ENCODE measurements at places on chromosomes 12 and 14. TPM values are rescaled to one million over a fixed set of nuclear protein-coding genes. Genes with fewer than 3 reads are reported as not detected.
A peak's percentile ranks its signal among the peaks of the same experiment; 100 is the strongest.

DNA sequence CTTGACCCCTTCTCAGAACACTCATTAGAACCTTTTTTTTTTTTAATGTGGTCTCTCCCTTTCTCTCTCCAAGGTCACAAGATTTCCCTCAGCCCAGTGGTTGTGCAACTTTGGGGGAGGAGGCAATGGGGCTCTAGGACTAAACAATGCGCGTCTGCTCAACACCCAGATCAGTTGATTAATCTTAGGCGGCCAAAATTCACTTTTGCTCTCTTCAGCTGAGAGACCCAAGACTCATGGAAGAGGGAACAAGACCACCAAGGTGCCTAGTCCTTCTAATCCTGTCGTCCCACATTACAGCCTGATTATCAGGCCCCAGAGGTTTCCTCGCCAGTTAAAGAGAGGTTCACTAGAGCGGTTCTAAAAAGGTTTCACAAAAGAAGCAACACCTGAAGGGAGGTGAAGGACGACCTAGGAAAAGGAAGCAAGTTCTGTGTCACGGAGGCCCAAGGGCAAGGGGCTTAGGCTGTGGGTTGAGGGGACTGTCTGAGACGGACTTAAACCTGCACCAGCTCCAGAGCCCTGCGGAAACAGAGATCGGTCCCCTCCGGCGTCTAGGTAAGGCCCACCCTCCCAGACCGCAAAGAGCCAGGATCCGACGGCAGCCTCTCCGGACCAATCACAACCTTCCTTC is 824 bp upstream of the TARBP2 start:
- H3K4me3 ChIP-seq: peak overlapping the region; percentile 89
- peak overlapping the region; percentile 98 for H3K27ac ChIP-seq
- peak; percentile 31 for DNase-seq

DNA sequence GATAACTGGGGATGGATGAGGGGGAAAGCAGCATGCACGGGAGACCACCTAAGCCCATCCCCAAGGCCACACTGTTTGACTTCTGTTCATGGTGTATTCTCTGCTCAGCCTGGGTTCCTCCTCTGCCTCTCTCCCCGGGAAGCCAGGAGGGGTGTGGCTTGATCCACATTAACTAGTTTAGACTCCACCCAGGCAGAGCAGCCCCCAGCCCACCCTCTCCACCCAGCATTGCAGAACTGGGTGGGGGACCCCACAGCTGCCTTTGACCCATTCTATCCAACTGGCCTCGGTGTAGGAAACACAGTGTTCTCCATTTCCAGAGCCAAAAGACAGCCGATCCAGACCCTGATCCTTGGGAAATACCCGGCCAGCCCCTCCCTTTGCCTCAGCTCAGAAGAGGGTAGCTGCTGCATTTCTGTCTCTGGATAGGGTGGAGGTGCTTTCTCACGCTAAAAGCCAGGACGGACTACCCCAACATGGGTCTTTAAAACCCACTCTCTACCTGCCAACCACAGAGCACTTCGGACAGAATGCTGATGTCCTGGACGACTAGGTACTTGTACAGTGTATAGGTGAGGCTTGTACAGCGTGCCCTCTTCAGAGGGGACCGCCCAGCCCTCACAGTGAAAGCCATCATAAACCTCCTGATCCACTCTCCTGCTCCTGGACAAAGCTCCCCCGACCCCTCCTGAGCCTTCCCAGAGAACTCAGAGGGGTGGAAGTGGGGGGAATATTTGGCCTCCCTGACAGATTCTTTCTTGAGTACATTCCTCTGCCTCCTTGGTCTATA is 9.4 kb downstream of the SPRYD3 start:
- peaks cover 10% of the 10 kb centered on the region for H3K4me1 ChIP-seq
- no peak overlapping the region for H3K27ac ChIP-seq
- no peak for DNase-seq
- no peaks in the 10 kb centered on the region for H3K27me3 ChIP-seq
- peaks cover 33% of the 10 kb centered on the region for H3K36me3 ChIP-seq

DNA sequence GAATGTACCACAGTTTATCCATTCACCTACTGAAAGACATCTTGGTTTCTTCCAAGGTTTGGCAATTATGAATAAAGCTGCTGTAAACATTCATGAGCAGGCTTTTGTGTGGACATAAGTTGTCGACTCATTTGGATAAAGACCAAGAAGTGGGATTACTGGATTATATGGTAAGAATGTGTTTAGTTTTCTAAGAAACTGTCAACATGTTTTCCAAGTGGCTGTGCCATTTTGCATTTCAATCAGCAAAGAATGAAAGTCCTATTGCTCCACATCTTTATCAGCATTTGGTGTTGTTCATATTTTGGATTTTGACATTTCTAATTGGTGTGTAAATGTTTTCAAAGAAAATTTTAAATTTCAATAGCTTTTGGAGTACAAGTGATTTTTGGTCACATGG is 27.3 kb upstream of the KLRF1 start:
- peaks cover 22% of the 10 kb centered on the region for H3K27me3 ChIP-seq
- H3K36me3 ChIP-seq: no peaks in the 10 kb centered on the region
- no peak for DNase-seq
- peaks cover 30% of the 10 kb centered on the region for H3K4me1 ChIP-seq
- H3K4me3 ChIP-seq: no peak overlapping the region

DNA sequence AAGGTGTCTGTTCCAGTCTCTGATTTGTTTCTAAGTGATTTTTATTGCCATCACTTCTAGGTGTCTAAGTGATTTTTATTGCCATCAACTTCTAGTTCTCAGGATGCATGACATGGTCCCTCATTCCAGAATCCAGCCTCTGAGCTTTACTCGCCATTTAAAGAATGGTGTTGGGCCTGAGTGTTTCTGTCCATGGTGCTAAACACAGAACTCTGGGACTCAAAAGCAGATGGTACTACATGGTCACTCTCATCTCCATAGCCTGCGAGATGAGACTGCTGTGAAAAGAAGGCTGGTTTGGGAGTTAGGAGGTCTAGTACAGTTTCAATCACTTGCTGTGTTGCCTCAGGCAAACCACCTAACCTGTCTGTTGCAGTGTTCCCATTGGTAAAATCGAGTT is 276.6 kb downstream of the NRXN3 start:
- no peaks in the 10 kb centered on the region for H3K4me1 ChIP-seq
- no peak overlapping the region for H3K27ac ChIP-seq
- DNase-seq: no peak
- no peaks in the 10 kb centered on the region for H3K27me3 ChIP-seq
- no peaks in the 10 kb centered on the region for H3K36me3 ChIP-seq

GRCh38 chr14:70785556-70785955 is 23.8 kb downstream of the MAP3K9 start:
- H3K4me1 ChIP-seq: peaks cover 12% of the 10 kb centered on the region
- no peak for DNase-seq
- H3K27me3 ChIP-seq: no peaks in the 10 kb centered on the region
- no peaks in the 10 kb centered on the region for H3K36me3 ChIP-seq
- no peak overlapping the region for H3K4me3 ChIP-seq

- no peaks in the 10 kb centered on the region for H3K36me3 ChIP-seq
- no peak within 1 kb of the TSS for H3K27ac ChIP-seq
- H3K27me3 ChIP-seq: peaks cover 28% of the 10 kb centered on the region
- H3K4me1 ChIP-seq: peaks cover 4% of the 10 kb centered on the region
These were observed at the start of gene TRPV4 for GRCh38 chr12:109833307-109834189. Gene TRPV4, minus strand, starts transcription at chr12:109833398. Its CDS starts 18,602 bp downstream, at chr12:109814796.

DNA sequence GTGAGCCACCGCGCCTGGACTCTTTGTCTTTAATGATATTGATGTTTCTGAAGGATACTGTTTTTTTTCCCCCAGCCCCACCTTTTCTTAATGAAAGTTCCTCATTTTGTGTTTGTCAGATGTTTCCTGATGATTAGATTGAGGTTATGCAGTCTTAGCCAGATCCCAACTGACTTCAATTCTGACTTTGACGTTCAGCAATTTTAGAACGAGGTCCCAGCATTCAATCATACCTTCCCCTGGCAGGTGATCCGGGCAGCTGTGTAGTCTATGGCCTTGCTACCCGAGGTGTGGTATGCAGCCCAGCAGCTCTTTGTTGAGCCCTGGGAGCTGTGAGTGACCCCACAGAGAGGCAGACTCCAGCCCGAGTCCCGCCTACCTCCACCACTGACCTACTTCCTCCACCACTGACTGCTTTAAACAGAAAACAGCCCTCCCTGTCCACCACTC is 82.7 kb downstream of the LGMN start:
- no peak overlapping the region for H3K4me3 ChIP-seq
- H3K4me1 ChIP-seq: peaks cover 57% of the 10 kb centered on the region
- peak overlapping the region; percentile 34 for H3K27ac ChIP-seq
- H3K27me3 ChIP-seq: no peaks in the 10 kb centered on the region
- no peak for DNase-seq
- peaks cover 86% of the 10 kb centered on the region for H3K36me3 ChIP-seq

DNA sequence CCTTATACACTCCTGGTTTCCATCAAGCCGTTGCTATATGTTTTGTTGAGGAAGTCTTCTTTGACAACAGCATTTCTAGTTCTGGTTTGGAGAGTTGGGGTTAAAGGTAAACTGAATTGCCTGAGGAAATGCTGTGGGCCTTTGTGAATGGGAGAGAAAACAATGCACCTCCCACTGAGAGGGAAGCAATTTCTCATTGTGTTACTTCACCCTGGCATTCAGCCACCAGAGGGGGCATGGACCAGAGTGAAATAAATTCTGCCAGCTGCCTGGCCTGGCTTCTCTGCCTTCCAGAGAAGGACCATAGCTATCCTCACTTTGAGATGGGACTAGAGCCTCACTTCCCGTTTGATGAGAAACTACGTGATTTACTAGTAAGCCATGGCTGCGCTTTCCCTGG is 475.3 kb downstream of the EGLN3 start:
- H3K27me3 ChIP-seq: no peaks in the 10 kb centered on the region
- no peak overlapping the region for H3K4me3 ChIP-seq
- no peaks in the 10 kb centered on the region for H3K4me1 ChIP-seq
- peak; percentile 16 for DNase-seq
- H3K27ac ChIP-seq: no peak overlapping the region

DNA sequence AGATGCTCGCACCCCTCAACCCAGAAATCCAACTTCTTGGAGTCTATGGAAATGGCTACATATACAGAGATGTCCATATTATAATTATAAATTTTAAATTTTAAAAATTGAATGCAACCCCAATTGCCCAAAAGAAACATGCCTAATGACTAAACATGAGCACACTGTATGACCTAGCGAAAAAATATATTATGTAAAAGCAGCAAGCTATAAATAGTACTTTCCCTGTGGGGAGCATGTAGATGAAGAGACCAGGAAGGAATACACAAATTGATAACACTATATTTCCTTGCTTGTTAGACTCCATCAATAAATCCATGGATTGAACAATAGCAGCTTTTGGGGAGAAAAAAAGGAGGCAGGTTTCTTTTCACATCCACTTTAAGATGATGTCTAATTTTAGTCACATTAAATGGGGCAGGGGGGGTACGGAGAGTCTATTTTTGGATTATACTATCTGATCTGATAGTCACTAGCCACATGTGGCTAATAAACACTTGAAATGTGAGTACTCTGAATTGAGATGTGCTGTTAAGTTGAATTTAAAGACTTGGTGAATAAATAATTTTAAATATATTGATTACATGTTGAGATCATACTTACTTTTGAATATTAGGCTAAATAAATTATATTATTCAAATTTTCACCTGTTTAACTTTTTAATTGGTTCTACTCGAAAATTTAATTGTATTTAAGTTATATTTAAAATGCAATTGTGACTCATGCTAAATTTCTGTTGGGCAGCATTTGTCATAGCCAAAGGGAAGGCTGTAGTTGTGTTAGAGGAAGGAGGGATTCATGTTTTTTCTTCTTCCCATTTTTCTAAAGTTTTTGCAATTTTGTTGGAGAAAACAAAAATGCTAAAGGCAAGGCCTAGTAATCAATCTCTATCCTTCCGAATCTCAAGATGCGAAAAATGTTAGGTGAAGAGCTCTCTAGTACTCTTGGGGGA is 17.5 kb downstream of the MAX start:
- peak overlapping the region; percentile 22 for H3K27ac ChIP-seq
- H3K36me3 ChIP-seq: peaks cover 92% of the 10 kb centered on the region
- H3K4me3 ChIP-seq: no peak overlapping the region
- DNase-seq: no peak
- H3K4me1 ChIP-seq: peaks cover 42% of the 10 kb centered on the region

- peaks cover 6% of the 10 kb centered on the region for H3K27me3 ChIP-seq
- H3K4me3 ChIP-seq: no peak within 1 kb of the TSS
- DNase-seq: no peak
These were observed at the start of gene AICDA for GRCh38 chr12:8612629-8613028. Gene AICDA, minus strand, starts transcription at chr12:8612859. Its CDS starts 92 bp downstream, at chr12:8612767.

- peaks cover 43% of the 10 kb centered on the region for H3K4me1 ChIP-seq
- peaks cover 27% of the 10 kb centered on the region for H3K27me3 ChIP-seq
- H3K27ac ChIP-seq: peak overlapping the region; percentile 78
- peaks cover 31% of the 10 kb centered on the region for H3K36me3 ChIP-seq
- DNase-seq: no peak
These were observed 62.8 kb upstream of the EGLN3 start for GRCh38 chr14:34013721-34014060.

DNA sequence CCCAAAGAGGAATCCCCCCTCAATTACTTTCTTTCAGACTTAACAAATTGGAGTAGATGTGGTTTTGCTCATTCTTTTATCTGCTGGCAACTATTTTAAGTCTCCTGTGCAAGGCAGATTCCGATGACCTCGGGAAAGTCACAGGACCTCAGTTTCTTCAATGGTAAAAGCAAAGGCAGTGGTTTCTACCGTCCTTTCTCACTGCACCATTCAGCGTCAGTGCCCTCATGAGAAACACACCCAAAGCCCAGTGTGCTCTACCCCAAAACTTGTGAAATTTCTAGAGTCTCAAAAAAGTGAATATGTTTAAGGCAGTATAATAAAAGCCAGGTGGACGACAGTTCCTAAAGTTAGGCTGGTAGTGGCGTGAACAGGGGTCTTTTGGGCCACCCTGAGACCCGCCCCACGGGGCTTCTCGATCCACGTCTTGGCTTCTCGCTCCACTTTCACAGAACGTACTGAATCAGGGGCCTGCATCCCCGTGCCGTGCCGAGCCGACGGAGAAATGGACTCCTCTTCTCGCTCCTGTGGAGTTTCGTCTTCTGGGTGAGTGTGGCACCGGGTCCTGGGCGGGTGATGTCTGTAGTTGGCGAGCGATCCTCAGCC is 1.3 kb upstream of the ARHGAP5 start:
- peaks cover 2% of the 10 kb centered on the region for H3K36me3 ChIP-seq
- peaks cover 10% of the 10 kb centered on the region for H3K27me3 ChIP-seq
- DNase-seq: peak; percentile 11
- H3K4me3 ChIP-seq: peak overlapping the region; percentile 87

DNA sequence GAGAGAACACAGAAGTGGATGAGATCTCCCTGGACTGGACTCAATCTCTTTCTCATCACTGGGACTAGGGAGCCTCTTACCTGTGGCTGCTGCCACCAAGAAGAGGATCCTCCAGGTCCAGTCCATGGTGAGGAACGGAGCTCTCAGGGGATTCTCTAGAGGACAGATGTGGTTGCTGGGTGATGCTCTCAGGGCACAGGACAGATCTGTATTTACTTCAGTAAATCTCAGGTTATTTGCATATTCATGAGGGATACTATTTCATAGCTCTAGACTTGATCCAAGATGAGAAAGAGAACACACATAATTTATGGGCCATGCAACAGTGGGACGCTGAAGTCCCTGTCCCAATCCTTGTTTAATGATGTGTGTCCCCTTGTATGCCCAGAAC is 460.5 kb downstream of the TMEM121 start:
- DNase-seq: no peak
- no peaks in the 10 kb centered on the region for H3K36me3 ChIP-seq
- peaks cover 64% of the 10 kb centered on the region for H3K4me1 ChIP-seq
- no peaks in the 10 kb centered on the region for H3K27me3 ChIP-seq
- H3K27ac ChIP-seq: peak overlapping the region; percentile 94
- H3K4me3 ChIP-seq: peak overlapping the region; percentile 24

The SLC17A8 gene
- not detected for total RNA-seq

The KRT83 gene
- not detected for total RNA-seq

The BHLHE41 gene
- total RNA-seq: not detected

Measured in activated CD4-positive, alpha-beta T cell treated with anti-CD3 and anti-CD28 coated beads, Interleukin-2, amount 10 ng/mL, durations not matched to agents 7 days and 5 days (primary cell).